Fibroblast of villous mesenchyme (primary cell): ENCODE measurements at places on chromosomes 16 and 17. TPM values are rescaled to one million over a fixed set of nuclear protein-coding genes. Genes with fewer than 3 reads are reported as not detected.

Gene DOC2A
- total RNA-seq: under 0.01 and 0.32 TPM in 2 replicates

Gene TK1
- 87.2 and 158 TPM in 2 replicates for total RNA-seq

Gene SYT17
- total RNA-seq: under 0.01 TPM in 2 replicates

Gene MAF
- total RNA-seq: 0.86 and 3.5 TPM in 2 replicates

GRCh38 chr17:79131701-79132100 lies 57.1 kb downstream of the ENGASE start:
- no peak for DNase-seq

DNA sequence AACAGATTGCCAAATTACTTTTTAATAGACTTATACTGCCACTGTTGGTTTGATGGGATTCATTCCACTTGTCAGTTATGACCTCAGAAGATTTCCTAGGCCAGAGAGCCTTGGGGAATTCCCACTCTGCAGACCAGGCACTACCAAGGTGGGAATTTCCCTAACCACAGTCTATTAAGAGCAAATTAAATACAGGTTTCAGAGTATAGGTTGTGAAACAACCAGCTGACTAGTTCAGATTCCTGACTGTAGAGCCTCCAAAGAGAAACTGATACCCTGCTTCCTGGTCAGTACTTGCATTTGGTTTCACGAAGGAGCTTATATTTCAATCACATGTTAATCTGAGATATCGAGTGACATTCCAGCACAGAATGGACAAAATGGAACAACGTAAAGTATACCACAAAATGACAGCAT lies 186.5 kb downstream of the STX8 start:
- DNase-seq: peak; percentile 76

- peak; percentile 37 for DNase-seq
These were observed 91.2 kb downstream of the IRX5 start for GRCh38 chr16:55021595-55022475.

DNA sequence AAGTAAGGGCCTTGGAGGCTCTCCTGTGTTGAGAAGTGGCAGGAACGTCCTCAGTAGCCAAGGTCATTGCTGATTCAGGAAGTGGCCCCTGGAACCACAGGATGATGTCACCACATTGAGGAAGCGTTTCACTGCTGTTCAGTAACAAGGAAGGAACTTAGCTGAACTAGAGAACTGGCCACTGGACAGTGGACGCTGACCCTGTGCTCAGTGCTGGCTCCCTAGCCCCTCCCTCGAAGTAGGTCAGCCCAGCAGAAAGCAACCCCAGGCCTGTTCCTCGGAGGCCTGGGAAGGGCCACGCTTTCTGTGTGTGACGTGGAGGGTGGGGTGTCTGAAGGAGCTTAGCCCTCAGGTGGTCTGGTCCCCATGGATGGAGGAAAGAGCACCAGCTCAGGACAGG lies 58.3 kb downstream of the B9D1 start:
- peak; percentile 65 for DNase-seq

GRCh38 chr17:72528683-72529082 lies 407.9 kb downstream of the SOX9 start:
- DNase-seq: no peak

DNA sequence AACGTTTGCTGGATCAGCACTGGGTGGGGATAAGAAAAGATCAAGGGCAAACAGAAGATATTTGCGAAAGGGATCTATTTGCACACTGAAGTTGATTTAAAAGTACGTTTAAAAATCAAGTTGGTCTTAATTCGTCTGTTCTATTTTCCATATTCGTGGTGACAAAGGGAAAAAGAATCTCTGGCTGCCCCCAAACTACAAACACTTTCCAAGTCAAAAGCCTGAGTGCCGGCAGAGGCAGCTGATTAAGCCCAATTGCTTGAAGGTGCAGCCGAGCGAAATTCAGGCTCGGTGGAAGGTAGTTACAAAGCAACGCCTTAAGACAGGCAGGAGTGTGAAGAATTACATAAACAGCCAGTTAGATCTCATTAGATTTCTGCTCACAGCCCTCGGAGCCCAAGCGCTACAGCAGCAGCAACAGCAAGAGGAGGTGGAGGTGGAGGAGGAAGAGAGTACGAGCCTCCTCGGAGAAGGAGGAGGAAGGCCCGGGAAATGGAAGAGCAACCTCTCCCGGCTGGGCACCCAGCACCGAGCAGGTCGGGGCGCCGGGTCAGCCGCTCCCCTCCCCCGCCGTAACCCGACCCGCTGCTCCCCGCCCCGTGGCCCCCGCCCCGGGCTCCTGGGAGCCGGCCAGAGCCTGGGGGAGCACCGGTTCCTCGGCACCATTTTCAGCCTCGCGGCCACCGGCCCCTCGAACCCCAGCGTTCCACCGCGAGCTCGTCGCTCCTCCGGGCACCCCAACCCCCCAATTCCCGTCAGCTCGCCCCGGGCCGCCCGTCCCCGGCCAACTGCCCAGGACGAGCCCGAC lies 890 bp downstream of the TOB1 start:
- peak; percentile 57 for DNase-seq

- no peak for DNase-seq
These were observed 34.6 kb downstream of the RGS9 start for GRCh38 chr17:65171752-65172151.

DNA sequence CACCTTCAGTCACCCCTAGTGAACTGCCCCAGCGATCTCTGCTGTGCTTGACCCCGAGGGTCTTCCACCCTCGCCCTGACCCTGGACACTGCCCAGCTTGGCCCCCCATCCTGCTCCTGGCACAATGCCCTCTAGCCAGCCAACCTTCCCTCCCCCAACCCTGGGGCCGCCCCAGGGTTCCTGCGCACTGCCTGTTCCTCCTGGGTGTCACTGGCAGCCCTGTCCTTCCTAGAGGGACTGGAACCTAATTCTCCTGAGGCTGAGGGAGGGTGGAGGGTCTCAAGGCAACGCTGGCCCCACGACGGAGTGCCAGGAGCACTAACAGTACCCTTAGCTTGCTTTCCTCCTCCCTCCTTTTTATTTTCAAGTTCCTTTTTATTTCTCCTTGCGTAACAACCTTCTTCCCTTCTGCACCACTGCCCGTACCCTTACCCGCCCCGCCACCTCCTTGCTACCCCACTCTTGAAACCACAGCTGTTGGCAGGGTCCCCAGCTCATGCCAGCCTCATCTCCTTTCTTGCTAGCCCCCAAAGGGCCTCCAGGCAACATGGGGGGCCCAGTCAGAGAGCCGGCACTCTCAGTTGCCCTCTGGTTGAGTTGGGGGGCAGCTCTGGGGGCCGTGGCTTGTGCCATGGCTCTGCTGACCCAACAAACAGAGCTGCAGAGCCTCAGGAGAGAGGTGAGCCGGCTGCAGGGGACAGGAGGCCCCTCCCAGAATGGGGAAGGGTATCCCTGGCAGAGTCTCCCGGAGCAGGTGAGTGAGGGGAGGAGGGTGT lies at the start of gene TNFSF13:
Gene TNFSF13, plus strand, starts transcription at position 207 of the 776 bp plus-strand sequence. Its CDS starts 290 bp downstream, at position 497.
- DNase-seq: no peak

DNA sequence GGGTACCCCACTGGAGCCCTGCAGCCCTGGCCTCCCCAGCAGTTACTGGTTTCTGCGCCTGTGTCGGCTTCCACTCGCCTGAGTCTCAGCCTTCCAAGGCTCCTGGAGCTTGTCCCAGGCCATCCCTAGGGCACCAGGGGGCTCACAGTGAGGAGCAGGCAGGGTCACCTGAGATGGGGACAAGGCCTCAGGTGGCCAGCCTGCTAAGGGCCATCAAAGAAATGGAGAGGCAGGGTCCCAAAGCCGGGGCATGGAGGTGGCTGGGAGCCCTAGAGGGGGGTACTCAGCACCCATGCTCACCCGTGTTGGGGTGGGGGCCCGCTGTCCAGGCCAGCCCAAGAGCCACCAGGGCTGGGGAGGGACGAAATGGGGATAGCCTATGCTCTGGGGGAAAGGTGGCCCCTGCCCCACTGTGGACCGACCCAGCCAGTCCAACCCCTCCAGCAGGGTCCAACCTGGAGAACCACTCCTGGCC lies 1.3 kb downstream of the FASN start:
- no peak for DNase-seq
